ENCODE measurements at places on chromosomes 3 and 15.

DNA sequence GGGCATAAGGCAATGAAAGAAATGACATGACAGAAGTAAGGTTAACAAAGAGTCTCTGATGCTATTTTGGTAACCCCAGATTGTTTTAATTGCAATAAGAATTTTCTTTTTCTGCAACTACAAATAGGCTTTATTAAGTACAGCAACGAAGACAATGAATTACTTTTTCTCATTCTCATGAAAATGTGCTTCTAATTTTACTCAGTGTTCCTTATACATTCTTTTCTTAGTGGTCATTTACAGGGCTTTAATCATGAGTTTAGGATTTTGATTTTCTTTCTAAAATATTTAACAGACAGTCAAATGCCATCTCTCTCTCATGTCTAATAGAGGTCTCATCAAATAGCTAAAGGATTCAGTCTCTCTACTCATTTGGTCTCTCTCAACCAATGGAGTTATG is 452.1 kb downstream of the RAP2B start:
- H3K36me3 ChIP-seq: no peaks in the 10 kb centered on the region
- no peak overlapping the region for H3K4me3 ChIP-seq
- H3K27me3 ChIP-seq: peaks cover under 1% of the 10 kb centered on the region
- H3K27ac ChIP-seq: no peak overlapping the region
- H3K4me1 ChIP-seq: no peaks in the 10 kb centered on the region
- no peak for DNase-seq

- no peak overlapping the region for H3K4me3 ChIP-seq
- H3K36me3 ChIP-seq: no peaks in the 10 kb centered on the region
- H3K4me1 ChIP-seq: peaks cover 17% of the 10 kb centered on the region
These were observed 5.1 kb downstream of the MFGE8 start for GRCh38 chr15:88908123-88908522.

DNA sequence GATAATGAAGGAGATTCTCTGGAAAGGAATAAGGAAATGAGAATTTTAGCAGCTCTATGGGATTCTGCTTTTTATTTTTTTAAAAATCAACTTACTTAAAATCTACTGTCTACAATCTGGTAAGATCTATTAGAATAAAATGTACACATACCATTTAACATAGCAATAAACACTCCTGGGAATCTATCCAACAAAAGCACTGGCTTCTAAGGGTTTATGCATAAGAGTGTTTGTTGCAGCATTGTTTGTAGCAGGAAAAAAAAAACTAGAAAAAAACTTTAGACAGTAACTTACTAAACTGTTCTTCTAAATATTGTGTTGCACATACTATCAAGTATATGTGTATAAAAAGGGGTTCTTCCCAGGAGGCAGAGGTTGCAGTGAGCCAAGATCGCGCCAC is 15.7 kb upstream of the RBP1 start:
- H3K36me3 ChIP-seq: no peaks in the 10 kb centered on the region
- H3K4me1 ChIP-seq: no peaks in the 10 kb centered on the region
- no peak for DNase-seq
- peaks cover 15% of the 10 kb centered on the region for H3K27me3 ChIP-seq
- no peak overlapping the region for H3K4me3 ChIP-seq

DNA sequence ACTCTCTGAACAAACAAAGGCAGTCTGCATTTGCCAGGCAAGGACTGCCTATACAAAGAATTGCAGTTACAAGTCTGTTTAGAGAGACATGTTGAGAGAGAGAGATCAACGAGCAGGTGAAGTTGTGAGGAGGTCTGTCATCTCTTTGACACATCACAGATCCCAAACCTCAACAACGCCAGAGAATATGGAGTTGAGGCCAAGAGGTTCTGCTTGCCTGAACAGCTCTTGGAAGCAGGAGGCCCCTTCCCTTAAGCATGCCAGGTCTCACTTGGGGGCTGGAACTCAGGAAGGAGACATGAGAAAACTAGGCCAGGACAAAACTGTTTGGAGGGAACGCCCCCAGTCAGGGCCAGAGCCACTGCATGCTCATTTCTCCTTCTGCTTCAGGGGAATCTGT is 22.3 kb upstream of the MUSTN1 start:
- H3K36me3 ChIP-seq: no peaks in the 10 kb centered on the region
- no peak for DNase-seq
- H3K27ac ChIP-seq: no peak overlapping the region

GRCh38 chr3:177601152-177601551 is 403.9 kb upstream of the TBL1XR1 start:
- H3K4me3 ChIP-seq: peak overlapping the region; percentile 37
- H3K4me1 ChIP-seq: peaks cover 57% of the 10 kb centered on the region
- no peaks in the 10 kb centered on the region for H3K36me3 ChIP-seq
- no peak for DNase-seq
- H3K27ac ChIP-seq: no peak overlapping the region

GRCh38 chr3:193851428-193851847 is 258.4 kb downstream of the OPA1 start:
- H3K36me3 ChIP-seq: no peaks in the 10 kb centered on the region
- peaks cover 3% of the 10 kb centered on the region for H3K27me3 ChIP-seq
- no peak overlapping the region for H3K4me3 ChIP-seq
- no peak overlapping the region for H3K27ac ChIP-seq
- DNase-seq: peak; percentile 6

DNA sequence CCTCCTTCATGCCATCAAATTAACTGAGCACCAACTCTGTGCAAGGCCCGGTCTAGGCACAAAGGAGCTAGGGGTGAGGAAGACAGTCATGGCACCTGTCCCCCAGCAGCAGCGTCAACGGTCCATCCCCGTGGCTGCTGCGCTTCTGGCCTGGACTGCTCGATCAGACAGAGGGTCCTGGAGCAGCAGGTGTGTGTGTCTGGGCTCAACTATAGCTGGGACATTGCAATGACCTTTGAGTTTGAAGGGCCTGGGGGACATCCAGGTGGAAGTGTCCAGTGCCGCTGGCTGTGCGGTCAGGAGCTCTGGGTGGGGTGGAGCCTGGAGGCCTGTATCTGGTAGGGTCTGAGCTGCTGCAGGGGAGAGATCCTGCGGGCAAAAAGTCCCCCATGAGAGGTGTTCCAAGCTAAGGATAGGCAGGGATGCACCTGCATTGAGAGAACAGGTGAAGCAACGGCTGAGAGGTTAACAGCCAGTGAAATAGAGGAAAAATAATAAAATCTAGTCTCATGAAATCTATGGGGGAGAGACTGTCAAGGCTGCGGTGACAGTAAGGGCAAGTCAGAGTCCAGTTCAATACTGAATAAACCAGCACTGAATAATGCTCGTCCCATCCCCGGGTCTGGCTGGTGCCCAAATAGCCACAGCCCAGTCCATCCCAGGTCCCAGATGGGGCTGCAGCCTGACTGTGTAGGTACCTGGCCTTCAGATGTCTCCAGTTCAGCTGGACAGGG is 25.4 kb upstream of the SLC41A3 start:
- no peaks in the 10 kb centered on the region for H3K36me3 ChIP-seq
- H3K27me3 ChIP-seq: no peaks in the 10 kb centered on the region
- peak; percentile 41 for DNase-seq
- H3K4me1 ChIP-seq: no peaks in the 10 kb centered on the region
- H3K4me3 ChIP-seq: no peak overlapping the region

DNA sequence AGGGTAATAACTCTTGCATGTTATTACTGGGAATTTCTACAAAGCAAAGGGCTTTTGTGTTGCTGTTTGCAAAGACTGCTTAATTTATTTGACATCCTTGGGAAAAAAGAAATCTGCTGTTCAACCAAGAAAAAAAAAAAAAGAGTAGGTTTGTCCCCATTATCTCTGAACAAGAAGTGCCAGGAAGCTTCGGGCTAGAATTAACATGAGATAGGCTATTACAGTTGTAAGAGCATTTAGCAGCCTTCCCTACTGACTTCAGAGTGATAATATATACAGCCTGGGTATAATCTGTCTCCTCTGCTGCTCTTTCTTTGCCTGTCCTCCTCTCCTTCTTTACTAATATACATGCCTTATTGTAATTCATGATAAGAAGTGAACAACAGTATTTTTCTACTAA is 23.3 kb upstream of the CHMP2B start:
- no peaks in the 10 kb centered on the region for H3K36me3 ChIP-seq
- no peak overlapping the region for H3K4me3 ChIP-seq
- no peaks in the 10 kb centered on the region for H3K4me1 ChIP-seq

DNA sequence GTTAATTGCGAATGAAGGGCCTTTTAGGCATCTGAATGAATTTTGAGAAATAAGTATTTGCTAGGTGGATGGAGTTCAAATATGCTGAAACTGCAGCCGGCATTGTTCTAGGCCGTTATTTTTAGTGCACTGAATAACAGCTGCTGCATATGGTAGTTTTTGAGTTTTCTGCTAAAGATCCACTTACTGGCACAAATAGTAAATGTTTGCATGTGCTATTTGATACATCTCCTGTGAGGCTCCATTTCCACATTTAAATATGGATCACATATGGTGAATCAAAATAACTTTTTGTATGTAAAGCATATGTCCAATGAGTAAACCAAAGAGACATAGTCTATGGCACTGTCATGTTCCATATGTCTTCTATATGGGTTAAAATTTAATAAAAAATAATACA is 56.7 kb upstream of the CNTN4 start:
- H3K27me3 ChIP-seq: no peaks in the 10 kb centered on the region
- H3K36me3 ChIP-seq: no peaks in the 10 kb centered on the region
- H3K4me1 ChIP-seq: no peaks in the 10 kb centered on the region
- no peak for DNase-seq
- H3K4me3 ChIP-seq: no peak overlapping the region

- no peaks in the 10 kb centered on the region for H3K27me3 ChIP-seq
- no peak for DNase-seq
- no peak overlapping the region for H3K27ac ChIP-seq
- H3K4me1 ChIP-seq: peaks cover 15% of the 10 kb centered on the region
- no peak overlapping the region for H3K4me3 ChIP-seq
These were observed 18.2 kb downstream of the PTPN23 start for GRCh38 chr3:47399016-47399415.

DNA sequence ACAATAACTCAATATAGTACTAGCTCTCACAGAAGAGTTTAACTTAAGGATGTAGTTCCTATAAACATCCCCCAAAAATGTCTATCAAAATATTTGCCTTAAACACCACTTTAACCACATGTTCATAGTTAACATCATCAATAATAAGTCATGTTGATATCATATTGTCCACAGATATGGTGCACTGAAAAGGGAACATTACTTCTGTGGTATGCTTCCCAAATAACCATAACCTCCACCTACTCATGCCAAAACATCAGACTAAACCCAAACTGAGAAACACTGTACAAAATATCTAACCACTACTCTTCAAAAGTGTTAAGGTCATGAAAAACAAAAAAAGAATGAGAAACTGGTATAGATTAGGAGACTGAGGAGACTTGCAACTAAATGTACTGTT is 32.9 kb downstream of the SLC4A7 start:
- peaks cover 19% of the 10 kb centered on the region for H3K4me1 ChIP-seq
- no peaks in the 10 kb centered on the region for H3K27me3 ChIP-seq
- no peak for DNase-seq
- H3K36me3 ChIP-seq: peaks cover 6% of the 10 kb centered on the region

GRCh38 chr3:146067048-146067447 is 93.9 kb downstream of the PLOD2 start:
- no peaks in the 10 kb centered on the region for H3K36me3 ChIP-seq
- no peak for DNase-seq
- H3K27me3 ChIP-seq: no peaks in the 10 kb centered on the region

- H3K27ac ChIP-seq: no peak overlapping the region
- H3K27me3 ChIP-seq: peaks cover 23% of the 10 kb centered on the region
- no peaks in the 10 kb centered on the region for H3K4me1 ChIP-seq
- H3K36me3 ChIP-seq: no peaks in the 10 kb centered on the region
These were observed 1.2 kb downstream of the RTP1 start for GRCh38 chr3:187198490-187198889.
